ENCODE measurements at places on chromosomes 1 and 21.
A peak's percentile ranks its signal among the peaks of the same experiment; 100 is the strongest.

DNA sequence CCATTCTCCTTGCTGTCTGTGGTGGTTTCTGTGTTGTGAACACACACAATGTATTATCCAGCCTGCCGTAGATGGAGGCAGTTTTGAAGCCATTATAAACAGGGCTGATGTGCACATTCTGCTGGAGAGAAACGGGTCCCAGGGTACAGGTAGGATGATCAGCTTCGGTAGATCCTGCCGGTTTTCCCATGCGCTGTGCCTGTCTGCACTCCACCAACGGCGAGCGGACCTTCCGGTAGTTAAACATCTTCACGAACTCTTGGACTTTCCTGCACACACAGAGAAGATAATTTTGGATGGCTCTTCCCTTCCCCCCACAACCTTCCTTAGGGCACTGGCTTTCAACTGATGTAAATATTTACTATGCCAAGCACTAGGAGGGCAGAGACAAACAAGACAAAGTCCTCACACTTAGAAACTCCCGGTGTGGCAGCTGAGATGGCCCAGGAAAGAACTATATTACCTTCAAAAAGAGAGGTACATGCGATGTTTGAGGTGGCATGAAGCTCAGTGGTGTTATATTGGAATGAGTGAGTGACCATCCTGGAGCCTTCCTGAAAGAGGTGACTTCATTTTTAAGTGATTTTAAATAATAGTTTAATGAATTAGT is 41.7 kb downstream of the ALPL start:
- DNase-seq, result no peak

GRCh38 chr21:39799178-39799577 is 54.2 kb downstream of the IGSF5 start:
- DNase-seq, result no peak

- no peak for DNase-seq
Measured at GRCh38 chr21:37904856-37905255, 11.4 kb downstream of the KCNJ6 start.

DNA sequence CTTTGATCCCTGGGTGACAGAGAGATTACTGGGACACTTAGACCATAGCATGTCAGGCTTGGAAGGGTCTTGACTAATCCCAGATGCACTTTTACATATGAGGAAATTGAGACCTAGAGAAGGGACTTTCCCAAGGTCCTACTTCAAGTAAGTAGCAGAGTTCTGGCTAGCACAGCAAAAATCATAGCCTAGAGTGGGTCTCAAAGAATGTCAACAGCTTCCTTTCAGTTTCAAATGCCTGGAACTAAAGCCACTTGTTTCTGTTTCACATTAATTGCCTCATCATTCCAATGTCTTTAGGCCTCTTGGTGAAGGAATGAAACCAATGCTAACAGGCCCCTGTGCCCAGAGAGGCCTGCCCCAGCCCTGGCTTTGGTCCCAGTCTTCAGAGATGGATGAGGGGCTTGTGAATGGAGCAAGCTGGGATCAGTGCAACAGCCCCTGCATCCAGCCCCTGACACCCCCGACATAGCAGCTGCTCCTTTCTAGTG is 26.6 kb downstream of the ATF3 start:
- no peak for DNase-seq

DNA sequence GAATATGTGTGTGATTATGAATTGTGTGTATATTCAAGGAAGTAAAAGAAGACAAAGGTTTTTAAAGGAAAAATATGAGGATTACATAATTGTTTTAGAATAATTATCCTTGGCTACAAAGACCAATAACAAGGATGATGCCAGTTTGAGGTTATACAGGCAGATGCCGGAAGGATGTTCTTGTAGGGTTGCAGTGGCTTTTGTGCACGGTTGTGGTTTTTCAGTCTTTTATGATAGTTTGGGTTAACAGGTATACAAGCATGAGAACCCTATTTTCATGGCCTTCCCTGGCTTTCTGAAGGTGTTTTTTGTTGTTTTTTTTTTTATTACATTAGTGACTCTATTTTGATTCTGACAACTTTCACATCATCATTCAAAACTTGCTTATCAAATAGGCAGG is 4.9 kb downstream of the CR2 start:
- DNase-seq, result no peak

DNA sequence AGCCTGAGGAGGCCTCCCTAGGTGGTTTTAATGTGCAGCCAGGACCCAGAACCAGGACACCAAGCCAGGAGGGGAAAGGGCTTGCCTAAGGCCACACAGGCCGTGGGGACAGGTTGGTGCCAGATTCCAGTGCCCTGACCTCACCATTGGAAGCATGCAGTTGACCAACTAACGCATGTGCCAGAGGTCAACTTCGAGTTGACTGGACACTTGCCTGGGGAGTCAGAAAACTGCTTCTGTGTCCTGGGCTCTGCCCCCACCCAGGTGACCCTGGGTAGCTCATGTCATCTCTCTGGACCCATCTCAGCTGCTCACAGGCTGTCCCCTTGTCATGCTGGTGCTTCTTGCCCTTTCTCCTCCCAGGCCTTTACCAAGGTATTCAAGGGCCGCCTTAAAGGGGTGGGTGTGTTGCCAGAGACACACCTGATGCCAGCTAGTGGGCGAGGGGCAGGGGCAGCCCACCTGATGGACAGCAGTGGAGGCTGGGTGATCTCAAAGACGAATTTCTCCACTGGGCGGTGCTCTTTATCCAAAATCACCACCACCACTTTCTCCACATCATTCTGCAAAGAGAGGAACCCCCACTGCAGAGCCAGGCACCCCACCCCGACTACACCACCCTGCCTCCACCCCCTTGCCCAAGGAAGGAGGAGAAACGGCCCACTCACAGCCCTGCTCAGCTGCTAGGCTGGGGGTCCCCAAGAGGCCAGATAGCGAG is 4.4 kb downstream of the MAD2L2 start:
- DNase-seq, result no peak

- DNase-seq, result no peak
Measured at GRCh38 chr1:14064649-14065442, 364.9 kb downstream of the PRDM2 start.

DNA sequence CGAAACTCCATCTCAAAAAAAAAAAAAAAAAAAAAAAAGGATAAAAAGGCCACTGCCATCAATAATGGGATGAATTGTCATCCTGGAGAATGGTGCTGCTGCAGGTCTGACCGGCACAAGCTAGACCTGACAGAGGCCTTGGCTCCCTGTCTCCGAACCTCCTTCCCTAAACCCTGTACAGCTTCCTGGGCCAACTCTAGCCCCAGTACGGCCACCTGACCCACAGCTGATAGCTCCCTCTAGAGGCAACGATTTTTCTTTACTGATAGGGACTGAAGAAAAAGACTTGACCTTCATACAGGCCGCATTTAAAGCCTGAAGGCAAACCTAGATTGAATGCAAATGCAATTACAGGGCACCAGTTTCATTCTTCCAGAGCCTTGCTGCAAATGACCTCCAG is 30.7 kb downstream of the NOL9 start:
- no peak for DNase-seq

- DNase-seq, result no peak
Measured at GRCh38 chr21:26632691-26633090, 59.6 kb upstream of the CYYR1 start.

GRCh38 chr1:183267646-183268431 is 81.8 kb downstream of the LAMC2 start:
- peak; percentile 78 for DNase-seq

GRCh38 chr1:213387380-213388015 is 336.5 kb downstream of the RPS6KC1 start:
- no peak for DNase-seq

DNA sequence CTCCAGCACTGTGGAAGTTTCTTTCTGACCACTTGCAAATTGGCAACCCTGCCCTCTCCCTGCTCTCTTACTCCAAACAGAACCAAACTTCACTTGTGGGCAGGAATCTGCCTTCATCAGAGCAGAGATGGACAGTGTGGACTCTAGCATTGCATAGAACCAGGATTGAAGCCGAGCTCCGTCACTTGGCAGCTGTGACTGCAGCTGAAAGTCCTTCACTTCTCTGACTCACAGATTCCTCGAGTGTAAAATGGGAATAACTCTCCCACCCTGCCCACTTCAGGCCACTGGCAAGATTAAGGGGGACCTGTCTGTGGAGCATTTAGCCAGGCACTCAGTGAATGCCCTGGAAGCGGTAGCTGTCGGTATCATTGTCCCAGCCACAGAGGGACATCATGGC is 75.7 kb upstream of the ZBTB40 start:
- DNase-seq, result no peak

GRCh38 chr1:248871837-248872401 is 13.0 kb upstream of the ZNF692 start:
- no peak for DNase-seq

GRCh38 chr1:243257189-243257588 is 1.3 kb downstream of the SDCCAG8 start:
- no peak for DNase-seq

GRCh38 chr1:3668585-3669300 is 16.4 kb downstream of the TP73 start:
- no peak for DNase-seq

- DNase-seq, result no peak
Measured at GRCh38 chr1:14340002-14340785, 258.3 kb upstream of the KAZN start.

- DNase-seq, result no peak
Measured at GRCh38 chr1:211637066-211637465, 38.4 kb downstream of the NEK2 start.

- no peak for DNase-seq
Measured at GRCh38 chr1:45246760-45247159, 40.4 kb upstream of the ZSWIM5 start.

GRCh38 chr1:30681782-30682181 is 41.6 kb downstream of the MATN1 start:
- no peak for DNase-seq

DNA sequence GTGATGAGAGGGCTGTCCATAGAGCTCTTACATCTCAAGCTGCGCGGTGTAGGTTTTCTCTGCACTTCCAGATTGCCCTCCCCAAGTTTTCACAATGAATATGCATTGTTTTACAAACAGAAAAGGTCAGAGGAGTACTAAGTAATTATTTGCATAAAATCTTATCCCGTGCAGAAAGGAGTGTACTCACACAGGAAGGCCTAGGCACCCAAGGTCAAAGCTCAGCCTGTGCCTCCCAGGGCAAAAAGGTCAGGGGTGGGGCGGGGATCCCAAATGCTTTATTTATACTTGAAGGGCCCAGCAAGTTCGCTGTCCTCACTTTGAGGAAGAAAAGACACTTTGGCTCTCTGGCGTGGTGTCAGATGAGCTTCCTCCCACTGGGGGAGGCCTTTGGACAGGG is 10.3 kb upstream of the KCNE1 start:
- no peak for DNase-seq

DNA sequence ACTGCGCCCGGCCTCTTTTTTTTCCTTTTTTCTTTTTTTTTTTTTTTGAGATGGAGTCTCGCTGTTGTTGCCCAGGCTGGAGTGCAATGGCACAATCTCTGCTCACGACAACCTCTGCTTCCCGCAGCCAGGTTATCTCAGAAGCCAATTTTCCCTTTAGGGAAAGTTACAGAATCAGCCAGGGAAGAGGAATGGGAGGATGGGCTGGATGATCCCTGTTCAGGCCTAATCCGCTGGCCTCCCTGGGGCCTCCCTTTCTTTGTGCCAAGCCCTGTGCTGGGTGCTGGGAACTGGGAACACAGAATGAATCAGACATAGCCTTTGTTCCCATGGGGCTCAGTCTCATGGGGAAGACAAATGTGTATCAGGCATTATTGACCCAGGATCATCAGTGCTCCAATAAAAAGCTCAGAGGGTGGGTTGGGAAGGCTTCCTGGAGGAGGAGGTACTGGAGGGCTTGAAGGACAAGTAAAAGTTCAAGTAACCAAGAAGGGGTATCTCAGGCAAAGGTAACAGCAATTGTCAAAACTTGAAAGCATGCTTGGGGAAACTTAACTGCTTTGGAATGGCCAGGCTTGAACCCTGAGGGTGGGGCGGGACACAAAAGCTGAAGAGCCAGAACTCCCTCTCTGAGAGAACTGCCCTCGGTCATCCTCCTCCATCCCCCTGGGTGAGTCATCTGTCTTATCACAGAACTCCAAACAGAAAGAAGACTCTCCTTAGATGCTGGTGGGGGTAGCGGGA is 14.3 kb downstream of the ECHDC2 start:
- no peak for DNase-seq

- no peak for DNase-seq
Measured at GRCh38 chr21:31403596-31404333, 59.7 kb upstream of the TIAM1 start.

DNA sequence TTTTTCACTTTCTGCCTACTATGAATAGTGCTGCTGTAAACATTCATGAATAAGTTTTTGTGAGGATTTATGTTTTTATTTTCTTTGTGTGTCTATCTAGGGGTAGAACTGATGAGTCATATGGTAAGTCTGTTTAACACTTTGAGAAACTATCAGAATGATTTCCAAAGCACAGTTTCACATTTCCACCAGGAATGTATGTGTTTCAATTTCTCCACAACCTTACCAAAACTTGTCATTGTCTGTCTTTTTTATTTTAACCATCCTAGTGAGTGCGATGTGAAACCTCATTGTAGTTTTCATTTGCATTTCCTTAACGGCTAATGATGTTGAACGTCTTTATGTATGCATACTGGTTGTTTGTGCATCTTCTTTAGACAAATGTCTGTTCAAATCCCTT is 23.5 kb downstream of the RNASEL start:
- no peak for DNase-seq

GRCh38 chr1:22281521-22282363 is 138.8 kb upstream of the WNT4 start:
- DNase-seq, result no peak

DNA sequence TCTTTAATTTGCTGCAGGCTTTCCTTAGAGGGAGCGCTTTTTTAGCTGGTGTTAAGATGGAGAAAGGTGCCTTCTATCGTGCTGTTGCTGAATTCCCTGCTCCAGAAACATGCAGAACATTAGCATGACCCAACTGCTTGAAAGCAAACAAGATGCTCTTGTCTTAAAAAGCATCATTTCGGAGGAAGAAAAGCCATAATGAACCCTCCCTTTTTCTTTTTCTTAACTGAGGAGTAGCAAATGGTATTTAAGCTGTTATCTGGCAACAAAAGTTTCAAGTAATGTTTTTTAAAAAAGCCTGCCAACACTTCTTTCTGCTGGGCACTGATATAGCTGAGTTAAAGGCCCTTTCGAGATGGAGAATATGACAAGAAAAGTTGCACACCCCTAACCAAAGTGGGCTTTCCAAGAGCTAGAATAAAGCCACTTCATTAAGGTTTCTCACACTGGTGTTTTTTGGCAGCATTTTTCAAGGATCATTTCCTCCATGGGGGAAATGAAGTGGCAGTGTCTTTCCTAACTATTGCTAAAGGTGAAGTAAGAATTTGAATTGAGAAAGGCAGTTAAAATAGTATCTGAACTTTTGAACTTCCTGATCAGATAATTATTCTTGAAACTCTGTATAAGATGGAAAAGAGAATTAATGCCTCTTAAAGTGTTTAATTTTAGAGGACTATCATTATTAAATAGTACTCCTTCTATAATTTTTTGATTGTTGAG is 38.8 kb downstream of the ST6GALNAC5 start:
- DNase-seq, result no peak

GRCh38 chr1:167995038-167995437 is 58.2 kb upstream of the MPC2 start:
- no peak for DNase-seq

- no peak for DNase-seq
Measured at GRCh38 chr1:159408862-159409400, 23.1 kb upstream of the OR10J4 start.

Measured in fibroblast of skin of left biceps (primary cell).